ENCODE measurements at places on chromosomes 3 and 15. TPM values are rescaled to one million over a fixed set of nuclear protein-coding genes. Genes with fewer than 3 reads are reported as not detected.

DNA sequence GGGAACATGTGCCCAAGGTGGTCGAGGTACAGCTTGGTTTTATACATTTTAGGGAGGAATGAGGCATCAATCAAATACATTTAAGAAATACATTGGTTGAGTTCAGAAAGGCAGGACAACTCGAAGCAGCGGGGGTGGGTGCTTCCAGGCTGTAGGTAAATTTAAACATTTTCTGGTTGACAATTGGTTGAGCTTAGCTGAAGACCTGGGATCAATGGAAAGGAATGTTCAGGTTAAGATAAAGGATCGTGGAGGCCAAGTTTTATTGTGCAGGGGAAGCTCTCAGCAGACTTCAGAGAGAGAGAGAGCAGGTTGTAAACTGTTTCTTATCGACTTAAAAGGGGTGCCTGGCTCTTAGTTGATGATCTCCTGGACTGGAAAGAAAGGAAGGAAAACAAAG, 11.3 kb downstream of the CPN2 start:
- no peak for DNase-seq

- DNase-seq = no peak
Observed at GRCh38 chr15:81160312-81161159, 26.5 kb downstream of the CFAP161 start.

The PPARG gene
- polyA plus RNA-seq = not detected

The ELL3 gene
- 4.6 TPM for polyA plus RNA-seq

The ITIH1 gene
- polyA plus RNA-seq = 0.20 TPM

GRCh38 chr15:83283813-83284558, 478 bp downstream of the BNC1 start:
- DNase-seq = peak; percentile 17

The DUSP7 gene
- 7.1 TPM for polyA plus RNA-seq

DNA sequence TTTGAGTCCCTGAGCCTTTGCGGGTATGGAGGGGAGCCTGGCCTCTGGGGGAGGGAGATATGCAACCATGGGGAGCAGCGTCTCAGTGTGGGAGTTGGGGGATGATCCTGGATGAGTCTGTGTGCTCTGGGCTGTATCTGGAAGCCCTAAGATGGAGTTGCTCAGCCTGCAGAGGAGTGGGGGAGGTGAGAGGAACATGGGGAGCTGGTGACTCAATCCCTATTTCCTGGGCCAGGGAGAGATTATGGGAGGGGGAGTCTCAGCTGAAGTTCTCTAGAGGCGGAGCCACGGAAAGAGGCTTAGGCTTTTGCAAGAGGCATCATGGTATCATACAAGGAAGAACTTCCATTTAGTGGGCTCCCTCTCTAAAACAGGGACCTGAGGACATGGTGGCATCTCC, 59.5 kb upstream of the TMEM115 start:
- DNase-seq = peak; percentile 71

DNA sequence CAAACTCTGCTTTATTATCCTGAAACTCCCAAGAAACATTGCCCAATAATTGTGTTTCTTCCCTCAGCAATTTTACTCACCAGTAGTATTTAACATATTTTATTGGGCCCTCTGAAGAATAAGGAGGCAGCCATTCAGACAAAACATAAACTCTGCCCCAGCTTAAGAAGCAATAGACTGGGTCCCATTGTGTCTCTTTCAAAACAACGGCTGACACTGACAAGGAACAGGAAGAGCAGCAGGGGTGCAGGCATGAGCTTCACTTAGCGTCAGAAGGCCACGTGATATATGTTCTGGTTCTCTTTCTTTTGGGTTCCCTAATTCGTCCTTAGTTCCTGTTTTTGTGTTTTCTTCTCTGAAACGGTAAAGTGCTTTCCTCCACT, 242.3 kb downstream of the FHIT start:
- DNase-seq = no peak

- DNase-seq = peak; percentile 78
Observed at GRCh38 chr15:89003865-89004725, 84.2 kb upstream of the ABHD2 start.

DNA sequence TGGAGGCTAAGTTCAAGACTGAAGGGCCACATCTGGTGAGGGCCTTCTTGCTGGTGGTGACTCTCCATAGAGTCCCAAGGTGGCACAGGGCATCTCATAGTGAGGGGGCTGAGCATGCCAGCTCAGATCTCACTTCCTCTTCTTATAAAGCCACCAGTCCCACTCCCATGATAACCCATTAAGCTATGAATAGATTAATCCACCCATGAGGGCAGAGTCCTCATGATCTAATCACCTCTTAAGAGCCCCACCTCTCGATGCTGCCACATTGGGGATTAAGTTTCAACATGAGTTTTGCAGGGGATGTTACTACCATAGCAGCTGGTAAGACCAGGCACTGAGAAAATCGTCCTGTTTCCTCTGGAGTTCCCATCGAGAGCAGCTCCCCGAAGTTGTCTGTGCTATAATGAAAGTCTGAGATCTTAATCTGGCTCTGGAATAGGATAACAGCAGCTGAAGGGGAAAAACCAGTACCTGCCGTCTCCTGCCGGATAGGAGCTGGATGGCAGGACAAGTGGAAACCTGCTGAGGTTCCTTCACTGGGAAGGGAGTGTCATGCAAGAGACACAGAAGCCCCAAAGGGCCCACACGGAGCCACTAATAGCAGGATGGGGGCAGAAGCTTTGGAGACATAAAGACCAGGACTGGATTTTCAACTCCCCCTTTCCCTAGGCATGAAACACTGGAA, 79.5 kb upstream of the EPHB3 start:
- DNase-seq = no peak

- no peak for DNase-seq
Observed at GRCh38 chr3:14863333-14864100, 44.8 kb downstream of the FGD5 start.

DNA sequence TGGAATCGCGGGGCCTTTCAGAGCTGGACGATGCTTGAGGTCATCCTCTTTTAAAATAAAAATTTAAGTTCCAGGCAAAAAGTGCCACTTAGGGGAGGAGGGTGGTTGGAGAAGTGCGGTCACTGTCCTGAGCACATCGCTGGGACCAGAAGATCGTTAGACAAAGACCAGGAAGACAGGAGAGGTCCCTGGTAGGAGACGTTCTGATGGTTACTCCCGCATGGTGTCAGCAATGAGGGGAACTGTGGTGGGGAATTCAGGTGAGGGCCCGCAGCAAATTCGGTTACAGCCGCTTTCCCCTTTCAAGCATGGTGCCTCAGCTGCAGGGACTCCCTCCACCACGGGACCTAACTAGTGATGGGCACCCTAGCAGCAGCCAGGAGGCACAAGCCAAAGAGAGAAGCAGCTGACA, 1.0 kb upstream of the ISY1 start:
- DNase-seq = no peak

- peak; percentile 25 for DNase-seq
Observed at GRCh38 chr3:172098698-172099494, 59.5 kb downstream of the FNDC3B start.

- no peak for DNase-seq
Observed at GRCh38 chr3:52221141-52221562, 4.3 kb downstream of the TLR9 start.

DNA sequence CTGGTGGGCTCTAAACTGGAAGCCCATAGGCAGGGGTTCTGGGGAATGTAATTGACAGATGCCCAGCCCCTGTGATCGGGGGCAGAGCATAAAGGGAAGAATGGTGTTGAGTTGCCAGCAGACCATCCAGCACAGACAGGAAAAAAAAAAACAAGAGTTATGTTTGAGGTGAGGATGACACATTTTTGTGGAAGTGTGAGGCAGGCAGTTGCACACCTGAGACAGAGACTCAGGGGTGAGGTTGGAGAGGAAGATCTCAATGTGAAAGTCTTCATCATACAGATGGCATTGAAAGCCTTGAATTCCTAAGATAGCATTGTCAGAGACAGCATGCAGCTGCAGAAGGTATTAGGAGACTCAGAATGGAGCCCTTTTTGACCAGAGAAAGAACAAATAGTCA, 18.6 kb upstream of the ST8SIA2 start:
- no peak for DNase-seq

- peak; percentile 33 for DNase-seq
Observed at GRCh38 chr3:106850437-106850836, 526.8 kb upstream of the CCDC54 start.

DNA sequence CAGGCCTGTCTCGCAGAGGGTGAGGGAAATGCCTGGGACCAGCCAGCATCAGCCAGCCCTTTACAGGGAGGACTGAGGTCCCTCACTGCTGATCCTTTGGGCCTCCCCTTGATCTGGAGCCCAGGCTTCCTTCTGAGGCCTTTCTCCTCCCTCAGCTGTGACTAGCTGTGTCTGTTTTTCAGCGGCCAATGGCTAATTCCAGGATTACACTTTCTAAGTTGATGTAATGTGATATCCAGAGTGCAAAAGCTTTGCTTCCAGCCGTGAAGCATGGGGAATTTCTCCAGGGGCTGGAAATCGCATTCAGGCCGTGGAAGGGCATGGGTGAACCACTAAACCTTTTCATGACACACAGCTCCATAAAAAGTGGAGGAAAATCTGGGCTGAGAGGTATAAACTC, 157.6 kb downstream of the SHQ1 start:
- peak; percentile 15 for DNase-seq

DNA sequence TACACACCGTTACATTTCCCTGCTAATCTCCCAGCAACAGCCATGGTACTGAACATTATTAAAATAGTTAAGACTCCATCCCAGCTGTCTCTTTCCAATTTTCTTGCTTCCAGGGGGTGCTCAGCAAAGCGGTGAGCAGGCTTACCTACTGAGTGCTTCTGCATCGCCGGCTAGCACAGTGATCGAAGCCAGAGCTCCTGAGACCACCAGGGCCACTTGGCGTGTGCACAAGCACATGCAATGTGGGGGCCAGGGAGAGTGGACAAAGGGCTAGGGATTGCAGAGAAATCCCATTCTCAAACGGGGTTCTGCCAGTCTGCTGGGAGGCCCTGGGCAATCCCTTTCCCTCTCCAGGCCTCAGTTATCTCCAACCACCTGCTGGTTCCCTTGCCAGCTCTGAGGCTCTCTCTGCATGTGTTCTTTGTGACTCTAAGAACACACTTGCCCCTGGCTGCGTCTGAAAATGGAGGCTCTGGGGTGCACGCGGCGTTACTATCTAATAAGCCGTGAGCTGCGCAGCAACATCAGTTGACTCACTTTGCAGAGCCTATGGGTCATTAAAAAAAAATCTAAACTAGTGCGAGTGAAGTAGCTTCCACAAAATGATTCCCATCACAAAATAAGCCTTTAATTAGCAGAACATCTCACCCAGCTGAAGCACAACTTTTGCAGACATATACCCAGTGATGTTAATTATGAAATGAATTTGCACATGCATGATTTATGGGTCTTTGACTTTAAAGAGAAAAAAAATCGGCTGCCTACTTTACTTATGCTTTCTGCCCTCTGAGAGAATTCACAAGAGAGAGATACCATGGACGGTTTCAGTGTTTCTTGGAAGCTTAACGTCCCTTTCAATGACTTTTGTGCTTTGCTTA, 271.5 kb downstream of the TLE3 start:
- no peak for DNase-seq

DNA sequence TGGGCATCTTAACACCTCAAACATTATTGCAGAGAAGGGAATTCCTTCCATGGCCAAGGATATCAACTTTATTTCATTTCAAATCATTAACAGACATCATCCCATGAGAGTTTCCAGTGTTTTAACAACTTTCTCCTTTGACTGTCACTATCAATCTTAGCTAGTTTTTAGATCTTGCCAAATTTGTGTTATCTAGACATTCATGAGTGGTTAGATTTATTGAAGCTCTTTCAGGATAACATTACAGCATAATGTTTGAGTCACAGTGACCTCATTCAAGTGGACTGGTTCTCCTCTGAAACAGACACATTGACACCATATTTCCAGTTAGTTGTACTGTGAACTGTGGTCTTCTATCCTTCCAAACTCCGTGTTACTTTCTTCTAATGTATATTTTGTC, 8.6 kb upstream of the TNFAIP8L3 start:
- DNase-seq = peak; percentile 58

The WDR72 gene
- 10.6 TPM for polyA plus RNA-seq

GRCh38 chr3:181912384-181912783, 200.7 kb downstream of the SOX2 start:
- no peak for DNase-seq

The RASGRF1 gene
- not detected for polyA plus RNA-seq

Measured in cardiac muscle cell (in vitro differentiated cells and primary cell).